ENCODE measurements at places on chromosomes 13 and 19.
A peak's percentile ranks its signal among the peaks of the same experiment; 100 is the strongest.

- DNase-seq: no peak
These were observed 44.5 kb downstream of the VWA8 start for GRCh38 chr13:41916173-41916954.

DNA sequence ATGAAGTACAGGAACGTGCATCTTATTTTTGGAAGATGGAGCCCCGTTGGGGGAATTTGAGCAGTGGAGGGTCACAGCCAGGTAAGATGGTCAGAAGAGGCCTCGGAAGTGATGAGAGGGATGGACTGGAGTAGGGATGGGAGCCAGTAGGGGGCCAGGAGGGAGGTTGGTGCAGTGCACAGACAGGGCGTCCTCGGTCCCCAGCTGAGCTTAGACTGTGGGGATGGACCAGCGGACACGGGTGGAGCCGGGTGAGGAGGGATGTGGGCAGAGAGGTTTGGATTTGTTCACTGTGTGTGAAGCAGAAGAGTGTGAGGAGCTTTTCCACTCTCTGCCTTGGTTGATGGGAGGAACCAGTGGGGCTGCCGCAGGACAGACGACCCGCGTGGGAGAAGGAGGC lies 10.6 kb downstream of the RPS9 start:
- no peak for DNase-seq

DNA sequence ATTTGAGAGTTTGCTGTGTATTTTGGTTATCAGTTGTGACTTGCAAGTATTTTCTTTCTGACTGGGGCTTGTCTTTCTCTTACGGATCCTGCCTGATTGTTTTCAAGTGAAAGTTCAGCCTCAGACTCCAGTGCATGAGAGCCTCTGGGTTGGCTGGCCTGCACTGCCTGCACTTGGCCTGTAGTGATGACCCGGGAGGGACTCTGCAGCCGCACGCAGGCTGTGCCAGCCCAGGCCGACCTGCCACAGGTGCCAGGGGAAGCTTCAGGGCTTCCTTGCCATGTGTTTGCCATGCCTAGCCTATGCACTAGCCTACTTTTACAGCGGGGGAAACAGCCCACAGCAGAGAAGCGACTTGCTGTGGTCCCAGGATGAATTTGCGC lies 77.0 kb downstream of the KDM4B start:
- no peak for DNase-seq

DNA sequence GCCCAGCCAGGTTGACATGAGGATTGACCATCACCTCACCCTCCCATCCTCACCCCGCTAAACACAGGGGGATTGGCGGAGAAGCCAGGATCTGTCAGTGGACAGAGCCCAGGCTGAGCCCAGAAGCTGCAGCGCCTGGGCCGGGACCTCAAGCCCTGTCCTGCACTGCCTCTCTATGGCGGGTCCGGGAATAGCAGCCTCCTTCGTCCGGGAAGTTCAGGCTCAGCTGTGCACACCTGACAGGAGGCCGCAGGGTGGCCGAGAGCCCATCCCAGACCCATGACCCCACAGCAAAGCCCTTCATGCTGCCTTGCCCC lies 67.8 kb downstream of the SPACA7 start:
- DNase-seq: peak; percentile 76

DNA sequence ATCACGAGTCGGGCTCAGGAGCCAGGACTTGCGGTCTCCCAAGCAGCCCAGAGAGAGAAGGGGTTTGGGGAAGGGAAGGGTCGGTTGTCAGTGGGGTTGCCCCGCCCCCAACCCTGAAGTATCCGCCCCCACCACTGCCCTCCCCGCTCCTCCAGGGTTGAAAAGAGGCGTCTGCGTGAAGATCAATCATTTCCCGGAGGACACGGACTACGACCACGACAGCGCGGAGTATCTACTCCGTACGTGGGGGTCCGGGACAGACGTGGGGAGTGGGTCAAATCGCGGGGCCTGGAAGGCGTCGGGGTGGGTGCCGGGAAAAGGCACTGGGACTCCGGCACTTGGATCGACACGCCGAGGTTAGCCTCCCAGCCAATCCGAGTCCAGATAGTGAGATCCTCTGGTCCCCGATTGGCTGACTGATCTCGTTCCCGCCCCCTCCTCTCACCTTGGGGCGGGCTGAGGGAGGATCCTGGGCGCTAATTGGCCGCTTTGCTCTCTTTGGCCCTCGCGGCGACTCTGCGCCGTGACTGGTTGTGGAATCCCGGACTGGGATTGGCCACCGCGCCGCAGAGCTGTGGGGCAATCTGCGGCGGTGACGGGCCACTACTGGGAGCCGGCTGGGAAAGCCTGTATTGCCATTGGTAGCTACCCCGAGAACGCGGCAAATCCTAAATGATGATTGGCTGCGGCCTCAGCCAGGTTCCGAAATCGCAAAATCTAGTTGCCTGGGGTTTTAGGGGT lies 13.3 kb upstream of the CACNG6 start:
- peak; percentile 86 for DNase-seq

GRCh38 chr19:11248852-11249251 lies 9.4 kb downstream of the ANGPTL8 start:
- DNase-seq: no peak

- DNase-seq: no peak
These were observed 1.5 kb downstream of the PPP1R15A start for GRCh38 chr19:48873476-48874302.

GRCh38 chr13:43196086-43196621 lies 172.8 kb downstream of the DNAJC15 start:
- DNase-seq: peak; percentile 62

DNA sequence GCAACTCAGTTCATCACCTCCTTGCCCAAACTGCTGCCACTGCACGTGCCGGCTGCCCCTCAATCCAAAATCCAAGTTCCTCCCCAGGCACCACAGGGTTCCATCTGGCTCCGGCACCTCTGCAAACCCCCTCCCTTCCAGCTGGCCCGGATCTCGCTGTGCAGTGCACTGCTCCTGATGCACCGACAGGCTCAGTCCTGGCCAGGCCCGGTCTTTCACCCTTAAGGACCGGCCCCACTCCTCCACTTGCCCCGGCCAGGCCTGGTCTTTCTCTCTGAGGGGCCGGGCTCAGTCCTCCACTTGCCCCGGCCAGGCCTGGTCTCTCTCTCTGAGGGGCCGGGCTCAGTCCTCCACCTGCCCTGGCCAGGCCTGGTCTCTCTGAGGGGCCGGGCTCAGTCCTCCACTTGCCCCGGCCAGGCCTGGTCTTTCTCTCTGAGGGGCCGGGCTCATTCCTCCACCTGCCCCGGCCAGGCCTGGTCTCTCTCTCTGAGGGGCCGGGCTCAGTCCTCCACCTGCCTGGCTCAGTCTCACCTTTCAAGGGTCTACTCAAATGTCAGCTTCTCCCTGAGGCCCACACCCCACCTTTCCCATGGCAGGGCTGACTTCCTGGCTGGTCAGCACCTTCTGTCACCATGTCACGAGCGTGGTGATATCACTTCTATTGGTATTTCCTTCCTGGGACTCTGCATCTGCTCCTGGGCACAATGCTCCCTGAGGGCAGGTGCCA lies 6.9 kb downstream of the ZNF787 start:
- DNase-seq: no peak

DNA sequence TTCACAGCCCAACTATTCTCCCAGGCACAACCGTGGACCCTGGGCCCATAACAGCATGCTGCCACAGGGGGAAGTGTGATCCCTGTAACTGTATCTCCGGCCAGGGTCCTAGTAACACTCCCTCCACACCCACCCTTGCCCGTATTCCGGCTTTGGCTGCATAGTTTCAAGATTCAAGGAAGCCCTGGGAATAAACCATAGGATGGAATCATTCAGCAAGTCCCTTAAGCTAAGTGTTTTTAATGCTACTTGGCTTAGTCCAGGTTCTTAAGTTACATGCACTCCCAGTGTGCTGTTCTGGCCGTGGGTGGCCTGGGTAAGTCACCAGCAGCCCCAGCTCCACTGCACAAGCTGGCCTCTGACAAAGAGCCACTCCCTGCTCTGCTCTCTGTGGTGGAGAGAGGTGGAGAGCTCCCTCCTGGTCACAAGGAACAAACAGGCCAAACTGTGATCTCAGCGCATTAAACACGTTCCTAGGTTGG lies 532.4 kb upstream of the SGCG start:
- no peak for DNase-seq

- DNase-seq: peak; percentile 87
These were observed 10.1 kb downstream of the EPS15L1 start for GRCh38 chr19:16461630-16462051.

GRCh38 chr13:74162782-74163181 lies 28.6 kb upstream of the KLF12 start:
- DNase-seq: no peak

DNA sequence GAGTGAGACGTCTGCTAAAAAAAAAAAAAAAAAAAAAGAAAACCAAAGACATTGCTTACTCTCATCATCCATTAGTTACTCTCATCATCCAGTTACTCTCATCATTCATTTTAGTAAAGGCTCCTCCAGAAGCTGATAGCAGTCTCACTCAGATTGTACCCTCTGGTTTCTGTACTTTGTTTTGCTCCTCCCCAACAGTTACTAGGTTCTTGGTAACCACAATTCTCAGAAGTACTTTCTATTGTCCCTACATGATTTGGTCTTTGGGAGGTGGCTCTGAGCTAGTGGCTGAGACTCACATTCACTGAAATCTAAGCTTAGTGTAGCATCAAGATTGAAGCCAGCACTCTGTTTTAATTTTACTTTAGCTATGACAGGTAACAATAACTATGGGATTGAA lies 14.3 kb downstream of the ERICH4 start:
- DNase-seq: no peak

DNA sequence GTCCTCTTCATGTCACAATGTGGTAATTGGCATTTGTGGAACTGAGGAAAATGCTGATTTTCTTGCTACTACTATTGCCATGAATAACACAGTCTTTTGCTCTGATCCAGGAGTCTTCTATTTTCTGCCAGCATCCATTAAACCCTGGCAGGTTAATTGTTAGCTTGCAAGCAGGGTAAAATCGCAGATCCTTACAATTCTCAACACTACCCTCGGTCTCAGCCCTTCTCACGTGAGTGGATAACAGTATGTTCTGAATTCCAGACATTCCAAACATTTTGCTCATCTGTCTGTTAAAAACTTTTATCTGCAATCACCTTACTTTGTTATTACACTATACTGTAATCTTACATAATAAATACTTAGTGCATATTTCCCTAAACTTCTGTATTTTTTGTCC lies 251.3 kb upstream of the ATXN8OS start:
- DNase-seq: no peak

DNA sequence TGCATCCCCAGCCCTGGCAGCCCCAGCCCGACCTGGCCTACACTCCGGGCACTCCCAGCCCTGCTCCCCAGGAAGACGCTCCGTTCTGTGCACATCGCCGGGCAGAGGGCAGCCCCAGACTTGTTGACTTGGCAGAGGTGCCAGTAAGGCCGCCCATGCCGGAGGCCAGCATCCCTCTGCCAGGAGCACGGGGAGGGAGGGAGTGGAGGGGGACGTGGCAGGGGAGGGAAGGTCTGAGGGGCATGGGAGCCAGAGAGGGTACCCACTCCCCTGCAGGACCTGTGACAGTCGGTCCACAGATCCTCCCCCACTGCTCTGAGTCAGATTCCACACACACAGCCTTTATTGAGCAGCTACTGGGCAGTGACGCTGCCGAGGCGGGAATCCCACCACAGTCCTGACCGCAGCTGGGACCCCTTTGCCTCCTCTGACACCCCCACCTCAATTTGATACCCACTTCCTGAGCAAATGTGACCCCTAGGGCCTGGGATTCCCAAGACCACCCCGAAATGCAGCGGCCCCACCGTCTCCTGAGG lies 1.9 kb upstream of the NKPD1 start:
- DNase-seq: no peak

GRCh38 chr13:21676611-21677021 lies 5.7 kb downstream of the FGF9 start:
- no peak for DNase-seq

GRCh38 chr19:32914879-32915660 lies 45.5 kb upstream of the SLC7A9 start:
- no peak for DNase-seq

GRCh38 chr13:104256701-104257100 lies 1190.5 kb upstream of the SLC10A2 start:
- DNase-seq: no peak

- DNase-seq: no peak
These were observed 2.9 kb upstream of the DCLK1 start for GRCh38 chr13:36133950-36134626.

- no peak for DNase-seq
These were observed 53.6 kb downstream of the WDFY2 start for GRCh38 chr13:51637852-51638215.

- DNase-seq: peak; percentile 87
These were observed 17.3 kb downstream of the ZBTB7A start for GRCh38 chr19:4049432-4049831.

GRCh38 chr19:13427273-13428051 lies 78.8 kb downstream of the CACNA1A start:
- no peak for DNase-seq

DNA sequence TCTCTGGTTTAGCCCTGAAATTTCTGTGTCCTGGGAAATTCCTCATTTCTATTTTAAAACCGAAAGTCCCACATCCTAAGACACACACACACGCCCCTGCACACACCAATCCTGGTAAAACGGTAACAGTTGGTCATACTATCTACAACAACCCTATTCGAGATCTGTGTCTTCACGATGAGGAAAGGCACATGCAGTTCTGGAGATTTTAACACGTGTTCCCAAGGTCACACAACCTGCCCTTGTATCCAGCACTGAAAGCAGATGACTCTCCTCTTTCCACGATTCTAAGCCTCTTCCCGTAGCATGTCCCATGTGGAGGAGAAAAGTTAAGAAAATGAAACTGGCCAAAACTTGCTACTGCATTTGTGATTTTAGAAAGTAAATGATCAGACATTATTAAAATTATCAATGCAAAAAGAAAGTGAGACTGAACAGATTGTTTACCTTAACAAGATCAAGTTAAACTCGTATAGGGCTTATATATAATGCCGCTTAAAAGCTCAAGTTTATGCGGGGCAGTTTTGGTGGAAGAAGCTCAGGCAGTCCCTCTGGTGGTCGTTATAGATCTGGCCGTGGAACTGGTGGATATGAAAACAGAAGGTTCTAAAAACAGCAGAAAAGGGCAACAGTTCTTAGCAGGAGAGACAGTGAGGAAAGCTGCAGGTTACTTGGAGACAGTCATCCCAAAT lies 32.7 kb downstream of the VSTM1 start:
- no peak for DNase-seq

DNA sequence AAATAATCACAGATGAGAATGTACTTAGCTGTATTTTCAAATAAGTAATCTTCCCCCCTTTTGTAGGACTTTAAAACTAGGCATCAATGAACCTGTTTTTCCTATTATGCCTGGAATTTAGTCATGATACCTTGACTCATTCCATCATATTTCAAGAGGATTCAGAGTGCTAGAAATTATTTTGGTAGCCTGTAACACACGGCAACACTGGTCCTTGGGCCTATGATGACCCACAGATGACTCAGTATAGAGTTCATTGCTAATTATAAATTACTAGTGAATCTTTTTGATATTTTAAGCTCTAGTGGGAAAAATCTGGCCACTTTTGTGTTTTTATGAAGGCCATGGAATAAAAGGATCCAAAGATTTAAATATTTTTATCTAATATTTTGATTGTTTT lies 26.0 kb upstream of the GARRE1 start:
- DNase-seq: no peak

Measured in right cardiac atrium (tissue), 5 donors.